ENCODE measurements at places on chromosomes 12 and 14.

- DNase-seq = no peak
Measured at GRCh38 chr12:33349791-33350190, 89.8 kb downstream of the SYT10 start.

- DNase-seq = no peak
Measured at GRCh38 chr14:106551265-106551664, 1024.9 kb downstream of the TMEM121 start.

- no peak for DNase-seq
Measured at GRCh38 chr12:27280412-27280811, 36.3 kb downstream of the STK38L start.

- no peak for DNase-seq
Measured at GRCh38 chr14:100312877-100313400, 6.7 kb upstream of the SLC25A29 start.

DNA sequence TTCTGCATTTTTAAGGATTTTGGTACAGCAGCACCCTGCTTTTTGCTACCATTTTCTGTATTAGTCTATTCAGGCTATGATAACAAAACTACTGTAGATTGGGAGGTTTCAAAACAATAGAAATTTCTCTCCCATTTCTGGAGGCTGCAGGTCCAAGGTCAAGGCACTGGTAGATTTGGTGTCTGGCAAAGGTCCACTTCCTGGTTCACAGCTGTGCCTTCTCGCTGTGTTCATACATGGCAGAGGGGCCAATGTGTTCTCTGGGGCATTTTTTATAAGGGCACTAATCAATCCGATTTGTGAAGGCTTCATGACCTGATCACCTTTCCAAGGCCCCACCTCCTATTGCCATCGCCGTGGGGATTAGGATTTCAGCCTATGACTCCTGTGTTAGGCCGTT is 268.1 kb upstream of the RTL1 start:
- DNase-seq = no peak

- DNase-seq = no peak
Measured at GRCh38 chr12:93595351-93595750, 22.9 kb downstream of the SOCS2 start.

GRCh38 chr12:92492291-92492690 is 210.5 kb upstream of the PLEKHG7 start:
- DNase-seq = no peak

- DNase-seq = no peak
Measured at GRCh38 chr12:52455821-52456220, 3.9 kb upstream of the KRT6B start.

DNA sequence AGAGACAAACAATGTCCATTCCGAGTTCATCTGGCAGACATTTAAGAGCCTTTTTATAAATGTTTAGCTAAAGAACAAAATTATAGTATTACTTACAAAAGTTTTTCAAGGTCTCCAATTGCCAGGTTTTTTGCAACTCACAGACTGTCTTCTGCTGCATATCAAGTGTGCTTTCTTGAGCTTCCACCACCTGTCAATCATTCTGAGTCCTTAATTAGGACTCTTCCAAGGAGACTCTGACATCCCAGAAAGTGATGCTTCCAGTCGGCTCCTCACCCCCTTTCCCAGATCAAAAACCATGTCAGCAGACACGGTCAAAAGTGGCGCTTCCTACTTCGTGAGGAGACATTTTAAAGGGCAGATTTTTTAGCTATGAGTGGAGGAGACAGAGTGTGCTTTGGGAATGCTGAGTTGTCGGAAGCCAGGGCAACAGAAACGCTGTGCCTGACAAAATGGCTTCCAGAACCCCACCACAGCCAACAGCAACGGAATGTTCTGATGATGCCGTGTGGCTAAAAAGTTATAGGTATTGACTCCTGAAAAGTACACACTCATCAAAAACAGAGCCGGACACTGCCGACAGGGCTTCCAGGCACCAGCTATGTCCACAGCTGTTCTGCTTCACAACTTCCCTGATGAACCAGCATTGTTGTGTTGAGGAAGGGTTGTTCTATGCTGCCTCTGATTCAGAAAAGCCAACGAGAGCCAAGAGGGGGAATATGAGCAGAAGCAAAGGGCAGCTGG is 116.1 kb upstream of the SLC35F4 start:
- DNase-seq = no peak

GRCh38 chr14:74941676-74942097 is 13.7 kb downstream of the PGF start:
- peak; percentile 35 for DNase-seq

- no peak for DNase-seq
Measured at GRCh38 chr12:93234641-93235040, 143.1 kb upstream of the NUDT4 start.

DNA sequence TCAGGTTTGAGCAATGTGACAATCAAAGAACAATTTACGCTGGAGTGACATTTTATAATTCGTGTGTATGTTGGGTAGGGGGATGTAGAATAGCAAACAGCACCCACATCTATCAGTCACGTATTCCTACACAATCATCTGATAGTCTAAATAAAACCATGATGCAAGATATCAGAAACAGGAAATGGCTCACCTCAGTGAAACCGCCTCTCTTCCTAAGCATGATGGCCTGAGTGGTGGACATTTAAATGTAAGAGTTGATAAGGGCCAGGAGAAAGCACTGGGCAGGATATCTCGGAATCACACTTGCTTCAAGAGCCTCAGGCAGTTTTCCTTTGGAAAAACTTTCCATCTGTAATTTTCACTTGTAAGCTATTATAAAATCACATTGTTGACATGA is 128.2 kb downstream of the GRIP1 start:
- no peak for DNase-seq

GRCh38 chr12:130482448-130482847 is 144.8 kb downstream of the PIWIL1 start:
- DNase-seq = no peak

- DNase-seq = peak; percentile 28
Measured at GRCh38 chr14:91573894-91574837, 64.1 kb upstream of the PPP4R3A start.

DNA sequence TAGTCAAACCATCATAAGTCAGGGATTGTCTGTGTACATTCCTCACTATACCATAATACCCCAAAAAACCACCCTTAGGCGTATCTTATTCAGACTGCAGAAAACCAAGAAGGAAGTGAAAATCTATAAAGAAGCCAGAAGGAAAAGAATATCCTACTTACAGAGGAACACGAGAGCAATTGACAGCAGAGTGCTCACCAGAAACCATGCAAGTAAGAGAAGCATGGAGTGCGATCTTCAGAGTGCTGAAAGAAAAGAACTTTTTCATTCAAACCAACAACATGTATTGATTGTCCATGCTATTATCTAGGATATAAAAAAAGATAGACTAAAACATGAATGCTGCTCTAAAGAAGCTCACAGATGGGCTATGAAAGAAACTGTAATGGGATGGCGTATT is 50.8 kb downstream of the STXBP6 start:
- DNase-seq = no peak

GRCh38 chr14:100641274-100641860 is 54.1 kb upstream of the BEGAIN start:
- DNase-seq = no peak

GRCh38 chr14:96257056-96257455 is 1.0 kb downstream of the BDKRB1 start:
- DNase-seq = no peak

GRCh38 chr12:43114316-43114715 is 437.7 kb downstream of the ADAMTS20 start:
- no peak for DNase-seq

DNA sequence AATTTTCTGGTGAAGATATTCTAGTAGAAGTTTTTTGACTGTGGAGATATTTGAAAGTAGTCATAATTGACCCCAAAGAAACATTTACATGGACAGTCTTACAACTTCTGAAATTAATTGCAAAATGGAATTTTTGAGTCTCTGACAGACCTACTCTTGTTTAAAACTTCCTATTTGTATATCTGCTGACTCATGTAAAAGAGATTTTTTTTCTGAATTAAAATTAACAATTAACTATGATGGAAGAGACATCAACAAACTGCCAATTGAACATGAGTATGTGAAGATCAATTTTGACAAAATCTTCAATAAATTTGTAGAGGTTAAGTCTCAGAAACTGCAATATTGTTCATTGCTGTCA is 108.5 kb upstream of the MAX start:
- no peak for DNase-seq

DNA sequence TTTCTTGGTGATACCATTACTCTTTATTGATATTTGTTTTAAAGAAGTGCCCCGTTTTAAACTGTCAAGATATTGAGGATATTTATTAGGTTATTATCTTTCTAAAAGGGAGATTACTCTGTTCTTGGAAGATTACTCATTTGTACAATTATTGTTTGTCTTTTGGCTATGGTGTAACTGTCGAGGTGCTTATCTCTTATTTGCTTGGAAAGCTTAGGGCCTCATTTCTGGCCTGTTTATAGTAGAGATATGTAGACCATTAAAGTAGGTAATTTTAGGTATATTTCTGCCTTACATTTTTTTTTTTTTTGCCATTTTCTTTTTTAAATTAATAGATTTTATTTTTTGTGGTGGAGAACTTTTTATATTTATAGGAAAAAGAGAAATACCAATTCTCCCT is 74.2 kb downstream of the KTN1 start:
- DNase-seq = no peak

DNA sequence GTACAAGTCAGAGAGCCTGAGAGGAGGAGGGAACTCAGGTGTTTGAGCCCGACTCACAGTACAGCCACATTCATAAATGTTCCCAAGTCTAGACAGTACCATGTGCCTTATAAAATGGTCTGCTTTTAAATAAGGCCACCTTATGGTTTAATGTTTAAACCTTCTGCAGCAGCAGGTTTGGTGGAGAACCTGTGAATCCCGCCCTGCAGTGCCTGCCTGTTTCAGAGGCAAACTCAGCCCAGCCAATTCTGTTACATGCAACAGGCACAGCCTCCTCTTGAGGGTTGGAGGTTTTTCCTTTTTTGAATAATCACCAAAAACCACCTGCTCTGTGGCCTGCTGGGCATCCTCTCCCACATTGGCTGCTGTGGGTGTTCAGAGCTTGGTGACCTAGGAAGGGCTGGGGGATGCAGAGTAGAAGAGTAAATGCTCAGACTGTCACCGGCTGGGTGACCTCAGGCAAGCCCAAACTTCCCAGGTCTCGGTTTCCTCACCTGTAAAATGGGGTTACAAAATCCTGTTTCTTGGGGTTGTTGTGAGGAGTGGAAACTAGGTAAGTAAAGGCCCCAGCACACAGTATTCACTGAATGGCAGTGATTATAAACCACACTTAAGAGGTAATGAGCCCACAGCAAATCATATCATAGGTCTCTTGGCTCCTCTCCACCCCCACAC is 28.0 kb downstream of the NUAK1 start:
- no peak for DNase-seq

DNA sequence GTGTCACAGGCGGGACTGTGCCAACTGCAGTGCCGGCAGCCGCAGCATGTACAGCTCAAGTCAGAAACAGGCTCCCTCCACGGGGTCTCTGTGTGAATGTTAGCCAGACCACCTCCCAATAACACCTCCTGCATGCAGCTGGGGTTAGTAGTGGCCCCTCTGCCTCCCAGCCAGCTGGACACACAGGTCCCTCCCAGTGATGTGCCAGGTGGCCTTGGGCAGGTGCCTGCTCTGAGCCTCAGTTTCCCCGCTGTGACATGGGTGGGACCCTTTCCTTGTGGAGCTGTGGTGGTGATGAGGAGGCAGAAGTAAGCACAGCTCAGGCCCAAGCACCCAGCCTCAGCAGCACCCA is 139.9 kb downstream of the ADGRD1 start:
- DNase-seq = no peak

DNA sequence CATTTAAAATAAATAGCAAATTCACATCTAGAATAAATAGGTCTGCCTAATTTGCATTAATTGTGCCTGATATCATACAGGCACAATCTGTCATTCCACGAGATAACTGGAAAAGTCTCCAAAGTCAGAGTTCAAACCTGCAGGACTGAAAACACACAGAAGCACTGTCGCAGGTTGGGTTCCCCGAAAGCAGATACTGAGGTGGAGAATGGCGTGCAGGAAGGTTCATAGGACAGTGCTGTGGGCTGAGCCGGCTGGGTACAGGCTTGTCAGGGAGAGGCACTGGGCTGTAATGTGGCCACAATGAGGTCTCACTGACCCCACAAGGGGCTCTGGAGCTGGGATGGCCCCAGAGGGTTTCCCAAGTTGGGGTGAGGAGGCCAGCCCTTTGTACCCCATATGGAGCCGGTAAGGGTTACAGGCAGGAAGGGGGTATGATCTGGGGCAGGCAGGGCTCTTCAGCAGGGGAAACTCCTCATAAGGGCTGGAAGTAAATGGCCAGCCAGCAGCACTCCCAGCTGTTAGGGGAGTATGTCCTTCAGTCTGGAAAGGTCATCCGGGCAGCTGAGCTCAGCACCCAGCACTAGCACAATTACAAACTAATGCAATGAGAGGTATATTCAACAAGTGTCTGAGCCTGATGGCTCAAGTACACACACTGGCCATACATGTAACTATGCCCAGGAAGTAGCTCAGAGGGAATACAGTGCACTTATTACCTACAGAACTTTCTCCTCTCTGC is 68.5 kb downstream of the NT5DC3 start:
- no peak for DNase-seq

DNA sequence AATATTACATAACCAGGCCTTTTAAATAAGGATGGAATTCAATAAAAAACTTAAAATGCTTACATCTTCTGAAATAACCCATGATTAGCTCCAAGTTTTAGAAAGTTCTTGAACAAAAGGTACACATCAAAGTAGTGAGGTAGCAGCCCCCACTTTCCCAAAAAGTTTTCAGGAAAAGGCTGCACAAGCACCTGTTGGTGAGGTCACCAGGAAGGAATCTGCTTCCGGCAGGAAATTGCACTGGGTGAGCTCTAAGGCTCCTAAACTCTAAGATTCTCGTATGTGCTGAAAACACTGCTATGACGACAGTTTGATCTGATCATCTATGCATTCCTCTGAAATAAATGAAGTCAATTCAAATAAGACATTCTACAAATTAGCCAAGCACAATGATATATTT is 34.3 kb upstream of the TTC7B start:
- no peak for DNase-seq

- DNase-seq = no peak
Measured at GRCh38 chr14:96567289-96567899, 65.2 kb downstream of the PAPOLA start.

DNA sequence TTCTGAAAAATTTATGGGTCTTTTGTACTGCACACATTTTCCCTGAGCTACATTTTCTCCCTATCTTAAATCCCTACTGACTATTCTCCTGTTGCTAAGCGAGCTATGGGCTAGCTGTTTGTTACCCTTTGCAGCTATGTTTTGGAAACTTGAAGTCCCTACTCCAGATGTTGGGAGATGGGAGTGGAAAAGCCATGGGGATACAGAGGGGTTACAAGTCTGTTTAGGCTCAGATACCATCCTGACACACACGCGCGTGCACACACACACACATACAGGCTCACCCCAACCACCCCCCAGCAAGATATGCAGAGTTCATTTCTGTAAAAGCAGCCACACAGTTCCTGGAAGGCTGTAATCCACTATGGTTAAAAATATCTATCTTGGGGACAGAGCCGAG is 15.8 kb downstream of the ATP5MC2 start:
- no peak for DNase-seq
